NCI-H460 (cell line): ENCODE measurements at places on chromosomes 16 and 17. TPM values are rescaled to one million over a fixed set of nuclear protein-coding genes. Genes with fewer than 3 reads are reported as not detected.

Gene ABCC3
- 74.8 and 93.3 TPM in 2 replicates for total RNA-seq

Gene QRICH2
- 0.23 and 0.67 TPM in 2 replicates for total RNA-seq

Gene C17orf113
- 1.2 and 1.5 TPM in 2 replicates for total RNA-seq

Gene ZG16
- total RNA-seq, result not detected in 2 replicates

- DNase-seq, result no peak
Observed at GRCh38 chr16:58230259-58230658, 32.4 kb upstream of the CSNK2A2 start.

DNA sequence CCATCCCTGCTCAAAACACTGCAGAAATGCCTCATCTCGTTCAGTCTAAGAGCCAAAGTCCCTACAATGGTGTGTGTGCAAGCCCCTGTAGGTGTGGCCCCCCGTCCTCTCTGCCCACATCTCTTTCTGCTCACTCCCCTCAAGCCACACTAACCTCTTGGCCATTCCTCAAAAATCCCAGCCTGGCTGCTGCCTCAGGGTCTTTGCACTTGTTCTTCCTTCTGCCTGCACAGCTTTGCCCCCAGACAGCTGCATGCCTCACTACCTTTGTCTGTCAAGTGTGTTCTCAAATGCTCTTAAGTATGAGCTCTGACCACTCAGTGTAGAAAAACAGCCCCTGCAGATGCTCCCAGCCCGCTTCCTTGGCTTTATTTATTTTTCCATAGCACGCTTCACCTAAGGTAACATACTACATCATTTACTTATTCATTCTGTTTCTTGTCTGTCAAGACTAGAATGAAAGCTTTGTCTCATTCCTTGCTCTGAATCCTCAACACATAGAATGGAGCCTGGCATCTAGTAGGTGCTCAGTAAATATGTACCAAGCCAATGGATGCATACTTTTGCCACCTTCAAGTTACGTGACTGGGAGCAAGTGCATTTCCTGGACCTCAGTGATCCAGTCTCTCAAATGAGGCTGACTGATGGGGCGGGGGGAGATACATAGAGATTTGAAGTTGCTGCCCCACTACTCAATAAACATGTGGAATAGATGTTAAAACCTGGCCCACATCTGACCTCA is 38.1 kb downstream of the RAI1 start:
- DNase-seq, result no peak

- DNase-seq, result no peak
Observed at GRCh38 chr16:56370185-56370874, 55.0 kb downstream of the AMFR start.

DNA sequence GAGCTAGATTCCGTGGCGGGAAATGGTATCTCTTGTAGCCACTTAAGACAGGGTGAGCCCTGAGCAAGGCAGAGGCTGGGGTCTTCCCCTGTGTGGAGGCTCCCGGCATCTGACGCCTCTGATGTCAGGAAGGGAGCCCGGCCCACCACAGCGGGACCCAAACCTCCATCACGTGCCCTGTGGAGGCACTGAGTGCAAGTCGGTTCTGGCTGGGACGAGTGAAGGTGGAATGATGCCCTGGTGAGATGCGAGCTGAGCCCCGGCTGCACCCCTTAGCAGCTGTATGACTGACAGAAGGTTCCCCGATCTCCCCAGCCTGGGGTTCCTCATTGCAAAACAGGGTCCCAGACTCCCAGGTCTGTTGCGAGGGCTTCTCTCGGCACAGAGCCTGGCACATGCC is 187.4 kb upstream of the TNRC6C start:
- no peak for DNase-seq
